Activated CD4-positive, alpha-beta T cell treated with anti-CD3 and anti-CD28 coated beads, Interleukin-2, amount 10 ng/mL, durations not matched to agents 7 days and 5 days (primary cell): ENCODE measurements at places on chromosomes 11 and 22. TPM values are rescaled to one million over a fixed set of nuclear protein-coding genes. Genes with fewer than 3 reads are reported as not detected.

SYT7 gene
- not detected for total RNA-seq

ELFN2 gene
- 0.23 TPM for total RNA-seq

BIRC3 gene
- 39.6 TPM for total RNA-seq

SERPIND1 gene
- not detected for total RNA-seq

PTPRCAP gene
- 328 TPM for total RNA-seq

TESMIN gene
- 7.8 TPM for total RNA-seq

TTLL1 gene
- 9.0 TPM for total RNA-seq

DNA sequence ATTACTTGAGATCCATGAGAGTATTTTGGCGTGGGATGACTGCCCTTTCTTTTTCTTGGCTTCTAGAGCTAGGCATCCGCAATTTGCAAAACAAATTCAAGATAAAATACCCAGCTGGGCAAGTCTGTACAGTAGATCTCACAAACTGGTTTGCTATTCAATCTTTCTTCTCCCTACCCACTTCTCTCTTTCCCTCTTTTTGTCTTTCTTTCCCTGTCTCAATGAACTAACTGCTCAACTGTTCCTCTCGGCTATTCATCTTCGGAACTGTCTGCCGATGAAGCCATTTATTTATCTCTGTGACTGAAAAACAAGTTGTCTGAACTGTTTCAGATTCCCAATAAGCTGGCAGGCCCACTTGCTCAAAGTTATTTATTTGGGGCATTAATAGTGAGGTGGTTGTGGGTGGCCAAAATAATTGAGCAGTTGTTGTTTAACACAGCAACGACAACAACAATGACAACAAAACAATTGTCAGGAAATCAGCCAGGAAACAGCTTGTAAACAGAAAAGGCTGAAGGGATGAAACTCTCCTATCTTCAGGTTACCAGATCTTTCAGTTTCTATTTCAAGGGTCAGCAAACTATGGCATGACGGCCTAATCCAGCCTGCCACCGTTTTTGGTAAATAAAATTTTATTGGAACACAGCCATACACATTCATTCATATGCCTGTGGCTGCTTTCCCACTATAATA lies 76.0 kb upstream of the MTMR2 start:
- no peak overlapping the region for H3K27ac ChIP-seq
- DNase-seq: no peak
- H3K27me3 ChIP-seq: no peaks in the 10 kb centered on the region
- peaks cover 11% of the 10 kb centered on the region for H3K36me3 ChIP-seq
- peaks cover 4% of the 10 kb centered on the region for H3K4me1 ChIP-seq

GRCh38 chr22:26588729-26589366 lies 1.1 kb downstream of the TPST2 start:
- H3K27me3 ChIP-seq: no peaks in the 10 kb centered on the region
- no peak for DNase-seq
- peaks cover 8% of the 10 kb centered on the region for H3K36me3 ChIP-seq
- peak overlapping the region; percentile 60 for H3K27ac ChIP-seq
- peaks cover 79% of the 10 kb centered on the region for H3K4me1 ChIP-seq
- H3K4me3 ChIP-seq: peak overlapping the region; percentile 84

GRCh38 chr11:72614381-72614780 lies 59.8 kb downstream of the PDE2A start:
- H3K4me1 ChIP-seq: peaks cover 16% of the 10 kb centered on the region
- H3K27me3 ChIP-seq: peaks cover 19% of the 10 kb centered on the region
- DNase-seq: no peak
- no peaks in the 10 kb centered on the region for H3K36me3 ChIP-seq

DNA sequence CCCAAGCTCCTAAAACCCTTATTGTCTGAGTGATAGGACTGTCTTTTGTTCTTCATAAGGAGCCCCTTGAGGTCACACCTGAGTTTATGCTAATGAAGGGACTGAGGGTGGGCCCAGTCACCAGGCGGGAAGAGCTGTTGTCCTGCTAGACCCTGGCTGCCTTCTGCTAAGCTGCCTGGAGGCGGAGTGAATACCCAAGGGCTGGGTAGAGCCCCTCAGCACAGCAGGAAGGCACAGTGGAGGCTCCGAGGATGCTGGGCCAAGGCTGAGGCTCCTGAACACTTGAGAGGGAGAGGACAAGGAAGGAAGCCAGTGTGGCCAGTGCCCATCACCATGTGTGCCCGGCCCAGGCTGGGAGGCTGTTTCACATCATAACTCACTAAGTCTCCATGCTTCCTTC lies 4.8 kb upstream of the PHF21B start:
- peaks cover 6% of the 10 kb centered on the region for H3K4me1 ChIP-seq
- H3K27me3 ChIP-seq: peaks cover 28% of the 10 kb centered on the region
- H3K27ac ChIP-seq: no peak overlapping the region
- DNase-seq: no peak
- no peak overlapping the region for H3K4me3 ChIP-seq

- H3K27ac ChIP-seq: no peak overlapping the region
- peaks cover 7% of the 10 kb centered on the region for H3K4me1 ChIP-seq
- no peaks in the 10 kb centered on the region for H3K27me3 ChIP-seq
- H3K36me3 ChIP-seq: peaks cover 73% of the 10 kb centered on the region
- no peak for DNase-seq
- H3K4me3 ChIP-seq: no peak overlapping the region
Measured at GRCh38 chr11:134205729-134206128, 18.0 kb downstream of the NCAPD3 start.

DNA sequence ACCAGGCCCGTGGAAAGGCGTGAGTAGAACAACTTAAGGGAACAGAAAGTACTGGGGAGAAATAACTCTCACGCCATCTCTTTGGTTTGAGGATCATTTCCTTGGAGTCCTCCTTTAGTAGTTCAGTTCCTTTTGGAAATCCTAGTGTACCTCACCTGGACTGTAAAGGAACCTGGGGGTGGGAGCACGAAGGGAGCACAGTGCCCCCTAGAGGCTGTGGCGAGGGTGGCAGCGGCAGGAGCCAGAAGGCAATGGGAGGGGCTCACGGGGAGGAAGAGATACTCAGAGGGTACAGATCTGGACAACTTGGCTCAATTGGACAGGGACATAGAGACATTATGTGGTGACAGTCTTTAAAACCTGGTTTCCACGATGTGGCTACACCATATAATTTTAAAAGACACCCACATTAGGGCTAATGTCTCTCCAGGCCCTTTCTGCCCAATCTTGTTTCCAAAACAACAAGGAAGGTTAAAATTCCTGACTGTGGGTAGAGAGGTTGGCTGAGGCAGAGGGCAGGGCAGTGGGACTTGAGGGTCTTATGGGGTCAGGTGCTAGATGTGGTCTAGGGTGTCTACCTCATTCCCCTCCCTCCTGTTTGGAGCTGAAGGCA lies 87.0 kb downstream of the CSNK2A3 start:
- H3K36me3 ChIP-seq: no peaks in the 10 kb centered on the region
- DNase-seq: peak; percentile 68
- H3K4me1 ChIP-seq: no peaks in the 10 kb centered on the region
- no peak overlapping the region for H3K4me3 ChIP-seq

DNA sequence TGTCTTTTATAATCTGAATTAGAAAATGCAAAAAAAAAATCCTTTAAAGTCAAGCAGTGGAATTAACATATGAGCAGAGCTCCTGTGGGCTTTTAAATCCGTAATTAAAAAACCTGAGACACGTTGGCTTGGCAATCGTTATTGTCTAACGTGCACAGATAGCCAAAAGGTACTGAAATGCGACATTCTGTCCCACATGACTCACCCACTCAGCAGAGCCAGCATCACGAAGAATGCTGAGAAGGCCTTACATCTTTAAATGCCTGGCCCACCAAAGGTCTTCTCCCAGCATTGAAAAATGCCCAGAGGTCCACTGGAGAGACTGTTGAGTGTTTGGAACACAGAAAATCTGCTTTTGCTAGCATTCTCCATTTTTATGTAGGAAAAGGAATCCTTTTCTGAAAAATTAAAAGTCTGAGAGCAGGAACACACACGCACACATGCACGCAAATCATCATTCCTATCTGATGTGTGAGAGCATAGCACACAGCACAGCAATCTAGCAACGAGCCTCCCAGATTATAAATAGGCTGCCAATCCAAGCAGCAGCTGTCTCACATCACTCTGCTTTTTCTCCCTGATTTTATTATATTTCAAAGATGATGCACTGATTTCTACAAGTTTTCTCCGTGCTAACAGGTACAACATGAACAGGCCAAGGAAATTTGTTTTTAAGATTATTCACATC lies 94.5 kb downstream of the PHF21A start:
- no peak overlapping the region for H3K4me3 ChIP-seq
- H3K36me3 ChIP-seq: no peaks in the 10 kb centered on the region
- DNase-seq: no peak
- H3K4me1 ChIP-seq: no peaks in the 10 kb centered on the region
- H3K27ac ChIP-seq: no peak overlapping the region
- no peaks in the 10 kb centered on the region for H3K27me3 ChIP-seq

GRCh38 chr22:26033071-26033470 lies 136.2 kb upstream of the SEZ6L start:
- no peaks in the 10 kb centered on the region for H3K36me3 ChIP-seq
- DNase-seq: no peak
- H3K4me1 ChIP-seq: no peaks in the 10 kb centered on the region
- H3K27ac ChIP-seq: no peak overlapping the region

- peaks cover 13% of the 10 kb centered on the region for H3K4me1 ChIP-seq
- H3K27me3 ChIP-seq: no peaks in the 10 kb centered on the region
- H3K4me3 ChIP-seq: no peak overlapping the region
Measured at GRCh38 chr11:125588505-125588904, 4.1 kb upstream of the STT3A start.

GRCh38 chr11:72591785-72592502 lies 82.3 kb downstream of the PDE2A start:
- no peak overlapping the region for H3K4me3 ChIP-seq
- H3K27ac ChIP-seq: peak overlapping the region; percentile 42
- peak; percentile 43 for DNase-seq
- H3K27me3 ChIP-seq: peaks cover 56% of the 10 kb centered on the region

- H3K4me1 ChIP-seq: peaks cover 19% of the 10 kb centered on the region
- peaks cover 57% of the 10 kb centered on the region for H3K27me3 ChIP-seq
- H3K27ac ChIP-seq: peak overlapping the region; percentile 73
- peak; percentile 67 for DNase-seq
- H3K36me3 ChIP-seq: no peaks in the 10 kb centered on the region
Measured at GRCh38 chr11:34650528-34650927, 29.6 kb downstream of the EHF start.

DNA sequence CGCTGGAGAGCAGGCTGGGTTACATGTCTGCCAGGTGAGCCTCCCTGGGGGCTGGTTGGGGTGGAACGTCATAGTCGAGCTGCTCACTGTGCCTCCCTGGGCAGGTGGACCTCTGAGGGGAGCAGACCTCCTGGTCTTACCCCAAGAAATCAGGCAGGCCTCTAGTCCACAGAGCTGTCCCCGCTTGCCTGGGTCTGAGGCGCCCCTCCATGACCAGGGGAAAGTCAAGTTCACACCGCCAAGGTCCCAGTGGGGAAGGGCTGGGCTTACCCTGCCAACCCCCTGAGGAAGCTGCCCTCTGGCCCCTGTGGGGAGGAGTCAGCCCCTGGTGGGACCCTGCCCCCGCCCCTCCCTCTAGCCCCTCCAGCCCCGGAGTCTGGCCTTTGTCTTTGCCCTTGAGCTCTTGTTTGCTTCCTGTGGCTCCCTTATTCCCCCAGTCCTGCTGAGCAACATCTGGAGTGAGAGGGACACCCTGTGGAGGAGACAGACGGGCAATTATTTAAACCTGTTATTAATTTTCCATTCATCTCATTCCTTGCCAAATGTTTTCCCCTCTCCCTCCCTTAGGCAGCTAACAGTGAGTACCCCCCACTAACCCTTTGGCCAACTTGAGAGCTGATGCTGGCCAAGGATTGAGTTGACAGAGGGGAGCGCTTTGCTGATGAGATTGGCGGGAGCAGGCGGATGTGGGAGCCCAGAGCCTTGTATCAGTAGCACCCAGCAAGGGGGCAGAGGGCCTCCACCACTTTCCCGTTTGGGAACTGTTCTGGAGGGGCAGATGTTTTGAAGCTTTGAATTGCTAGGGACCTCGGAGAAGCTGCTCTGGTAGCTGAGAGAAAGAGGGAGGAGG lies 83.4 kb downstream of the CEP164 start:
- H3K4me1 ChIP-seq: no peaks in the 10 kb centered on the region
- peaks cover 23% of the 10 kb centered on the region for H3K36me3 ChIP-seq
- peak overlapping the region; percentile 54 for H3K27ac ChIP-seq
- H3K27me3 ChIP-seq: no peaks in the 10 kb centered on the region

- no peaks in the 10 kb centered on the region for H3K27me3 ChIP-seq
- no peaks in the 10 kb centered on the region for H3K4me1 ChIP-seq
- H3K4me3 ChIP-seq: no peak overlapping the region
- no peak overlapping the region for H3K27ac ChIP-seq
- DNase-seq: no peak
Measured at GRCh38 chr22:41885516-41885915, 29.4 kb downstream of the SHISA8 start.

- H3K36me3 ChIP-seq: peaks cover 6% of the 10 kb centered on the region
- H3K27me3 ChIP-seq: no peaks in the 10 kb centered on the region
- H3K4me1 ChIP-seq: peaks cover 28% of the 10 kb centered on the region
- no peak for DNase-seq
- H3K27ac ChIP-seq: no peak overlapping the region
Measured at GRCh38 chr11:122808478-122808869, 29.8 kb upstream of the CRTAM start.

DNA sequence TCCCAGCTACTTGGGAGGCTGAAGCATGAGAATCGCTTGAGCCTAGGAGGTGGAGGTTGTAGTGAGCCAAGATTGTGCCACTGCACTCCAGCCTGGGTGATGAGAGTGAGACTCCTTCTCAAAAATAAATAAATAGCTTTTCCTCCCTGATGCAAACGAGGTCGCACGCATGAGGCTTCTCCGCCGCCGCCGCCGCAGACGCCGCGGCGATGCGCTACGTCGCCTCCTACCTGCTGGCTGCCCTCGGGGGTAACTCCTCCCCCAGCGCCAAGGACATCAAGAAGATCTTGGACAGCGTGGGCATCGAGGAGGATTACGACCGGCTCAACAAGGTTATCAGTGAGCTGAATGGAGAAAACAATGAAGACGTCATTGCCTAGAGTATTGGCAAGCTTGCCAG lies 20.0 kb upstream of the RAB39A start:
- no peak for DNase-seq
- no peaks in the 10 kb centered on the region for H3K4me1 ChIP-seq
- no peak overlapping the region for H3K4me3 ChIP-seq
- no peaks in the 10 kb centered on the region for H3K36me3 ChIP-seq

GRCh38 chr11:75441804-75442132 lies 8.8 kb upstream of the KLHL35 start:
- H3K4me3 ChIP-seq: no peak overlapping the region
- peaks cover 2% of the 10 kb centered on the region for H3K27me3 ChIP-seq
- no peak overlapping the region for H3K27ac ChIP-seq
- no peak for DNase-seq
- no peaks in the 10 kb centered on the region for H3K36me3 ChIP-seq
- no peaks in the 10 kb centered on the region for H3K4me1 ChIP-seq
